GM12865 (cell line): ENCODE measurements at places on chromosomes 5 and 9.

DNA sequence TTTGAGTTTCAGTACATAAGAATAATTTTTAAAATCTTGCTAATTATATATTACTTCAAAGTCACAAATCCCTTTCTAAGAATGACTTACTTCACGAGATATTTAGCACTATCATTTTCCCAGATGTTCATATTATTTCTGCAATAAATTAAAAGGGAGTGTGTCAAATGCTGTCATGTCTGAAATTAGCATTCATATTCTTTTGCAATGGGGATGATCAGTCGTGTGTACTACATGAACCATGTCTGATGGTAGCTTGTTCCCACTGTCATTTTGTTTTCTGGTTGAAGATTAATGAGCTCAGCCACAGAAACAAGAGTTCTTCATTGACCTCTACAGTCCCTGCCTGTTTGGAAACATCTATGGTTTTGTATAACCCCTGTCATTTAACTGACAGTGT, 30.1 kb downstream of the OTULINL start:
- no peak for DNase-seq

- no peak for DNase-seq
Observed at GRCh38 chr9:71353720-71354119, 232.3 kb upstream of the TRPM3 start.

- DNase-seq: peak; percentile 19
Observed at GRCh38 chr5:175847503-175847902, 23.9 kb upstream of the CPLX2 start.

GRCh38 chr5:107074996-107075395, 595.7 kb downstream of the EFNA5 start:
- DNase-seq: no peak

DNA sequence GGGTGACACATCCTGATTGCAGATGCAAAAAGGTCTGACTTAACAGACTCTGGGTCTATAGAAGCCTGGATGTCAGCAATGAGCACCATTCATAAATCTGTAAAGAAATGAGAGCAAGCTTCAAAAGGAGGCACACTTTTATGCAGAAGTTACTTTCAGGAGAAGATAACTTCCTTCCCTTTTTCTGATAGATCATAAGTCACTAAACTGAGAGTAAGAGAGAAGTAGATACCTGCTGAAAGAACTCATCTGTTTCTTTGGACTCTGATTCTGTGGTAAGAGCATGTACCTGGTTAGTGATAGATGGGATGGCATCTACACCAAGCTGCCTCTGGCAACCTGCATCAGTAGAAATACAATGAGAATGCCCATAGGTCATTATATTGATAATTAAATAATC, 525.6 kb downstream of the CETN3 start:
- DNase-seq: peak; percentile 7

- DNase-seq: no peak
Observed at GRCh38 chr5:9046756-9047481, 499.0 kb downstream of the SEMA5A start.

GRCh38 chr9:107222020-107222522, 61.0 kb upstream of the RAD23B start:
- no peak for DNase-seq

GRCh38 chr5:98314292-98314691, 459.2 kb upstream of the RGMB start:
- no peak for DNase-seq

GRCh38 chr9:19284729-19285128, 54.2 kb downstream of the DENND4C start:
- DNase-seq: no peak

GRCh38 chr5:6201631-6202030, 176.7 kb downstream of the MED10 start:
- no peak for DNase-seq

DNA sequence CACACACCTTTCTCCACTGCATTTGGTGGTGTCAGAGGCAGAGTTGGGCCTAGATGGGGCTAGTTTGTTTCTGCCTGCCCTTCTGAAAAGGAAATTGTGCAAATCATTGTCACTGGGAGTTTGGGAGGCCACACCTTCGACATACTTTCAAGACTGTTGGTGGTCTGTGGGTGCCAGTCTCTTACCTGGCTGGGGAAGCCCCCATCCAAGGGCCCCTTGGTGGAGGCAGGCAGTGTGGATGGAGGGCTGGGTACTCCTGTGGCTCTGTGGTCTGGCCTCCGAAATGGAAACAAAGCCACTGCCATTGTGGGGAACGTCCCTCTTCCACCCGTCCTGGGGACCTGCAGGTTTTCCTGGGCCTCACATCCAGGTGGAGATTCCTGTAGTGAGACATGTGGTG, 10.9 kb upstream of the PHYHD1 start:
- DNase-seq: no peak

DNA sequence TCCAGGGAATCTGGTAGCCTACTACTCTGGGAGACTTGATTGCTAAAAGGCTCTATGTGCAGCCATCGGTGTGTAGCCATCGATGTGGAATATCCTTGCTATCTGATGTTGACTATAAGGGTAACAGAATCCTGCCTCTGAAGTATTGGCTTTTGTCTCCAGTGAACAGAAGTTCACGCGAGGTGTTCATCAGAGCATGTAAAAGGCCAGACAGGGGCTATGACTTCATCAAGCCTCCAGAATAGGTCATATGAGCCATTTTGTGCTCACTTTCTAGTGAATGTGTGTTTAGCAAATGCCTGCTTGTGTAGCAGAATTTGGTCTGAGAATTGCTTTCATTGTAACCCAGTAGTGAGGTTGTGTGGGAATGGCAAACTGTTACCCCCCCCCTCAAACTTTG, 66.8 kb upstream of the RAD23B start:
- no peak for DNase-seq

DNA sequence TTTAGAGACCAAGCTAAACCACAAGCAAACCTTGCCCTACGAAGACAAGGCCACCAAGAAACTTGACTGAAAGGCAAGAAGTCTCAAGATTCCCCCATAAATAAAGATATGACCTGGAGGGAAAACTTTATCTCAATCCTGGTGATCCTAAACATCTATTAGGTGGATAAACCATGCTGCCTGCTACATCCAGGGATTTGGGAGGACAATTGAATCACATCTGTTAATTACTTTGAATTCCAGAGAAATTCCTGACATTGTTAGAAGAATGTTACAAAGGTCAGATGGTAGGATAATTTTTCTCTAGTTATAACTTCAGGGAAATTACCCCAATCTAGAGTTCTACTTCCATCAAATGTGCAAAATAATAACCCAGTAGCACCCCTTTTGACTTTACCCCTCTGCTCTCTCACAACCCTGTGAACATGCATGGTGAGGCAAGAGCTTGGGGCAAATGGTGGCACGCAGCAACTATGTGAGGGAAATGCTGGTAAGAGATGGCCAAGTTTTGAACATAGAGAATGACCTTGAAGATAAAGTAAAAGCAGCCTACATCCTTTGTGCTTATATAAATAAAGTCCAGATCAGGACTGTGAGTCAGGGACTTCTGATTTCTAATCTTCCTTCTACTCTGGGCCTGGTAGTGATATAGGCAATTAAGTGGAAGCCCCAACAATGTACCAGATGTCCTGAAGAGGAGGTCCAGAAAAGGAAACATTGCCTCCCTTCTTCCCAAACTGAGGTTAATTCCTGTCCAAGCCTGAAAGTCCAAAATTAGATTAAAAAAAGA, 57.1 kb upstream of the PTGER4 start:
- DNase-seq: no peak
